ENCODE measurements at places on chromosomes 11 and 22. TPM values are rescaled to one million over a fixed set of nuclear protein-coding genes. Genes with fewer than 3 reads are reported as not detected.

Gene HTR3B
- total RNA-seq, result not detected

Gene OR52I1
- total RNA-seq, result not detected

Gene SCGB1D2
- total RNA-seq, result 0.48 TPM

Gene OR2D2
- not detected for total RNA-seq

Gene DAGLA
- total RNA-seq, result 6.2 TPM

Gene TMEM121B
- total RNA-seq, result 0.09 TPM

Gene HSD17B12
- total RNA-seq, result 70.5 TPM

Gene C11orf42
- not detected for total RNA-seq

Gene LPXN
- total RNA-seq, result 2.8 TPM

Gene OR52R1
- not detected for total RNA-seq

Gene LRRC74B
- total RNA-seq, result not detected

Gene GRAMD1B
- 22.3 TPM for total RNA-seq

Gene BRSK2
- total RNA-seq, result 6.3 TPM

Gene SLC1A2
- total RNA-seq, result 0.27 TPM

Gene MRGPRE
- total RNA-seq, result not detected

Gene APOA1
- total RNA-seq, result 0.40 TPM

Gene MRPL16
- 64.2 TPM for total RNA-seq

Gene OR56A1
- not detected for total RNA-seq

Gene NCF4
- 0.12 TPM for total RNA-seq

Gene BBOX1
- not detected for total RNA-seq

Gene ACRV1
- not detected for total RNA-seq

Gene C22orf42
- total RNA-seq, result not detected

Gene MAML2
- 3.5 TPM for total RNA-seq

Gene UBXN1
- total RNA-seq, result 119 TPM

Gene KRTAP5-6
- total RNA-seq, result not detected

Gene KIRREL3
- 9.8 TPM for total RNA-seq

Gene ENTHD1
- not detected for total RNA-seq

Gene TMEM132A
- total RNA-seq, result 91.4 TPM

Gene CKAP5
- total RNA-seq, result 59.2 TPM

Gene PATZ1
- 17.2 TPM for total RNA-seq

Gene OR8G5
- total RNA-seq, result not detected

Gene TSSK2
- not detected for total RNA-seq

Gene PARVG
- total RNA-seq, result not detected

Gene NRGN
- 9.7 TPM for total RNA-seq

Gene MS4A6A
- not detected for total RNA-seq

Gene FAM227A
- total RNA-seq, result 0.75 TPM

Gene SPDYC
- not detected for total RNA-seq

Gene DUSP18
- 5.4 TPM for total RNA-seq

Gene CCDC34
- 27.0 TPM for total RNA-seq

Gene NOX4
- total RNA-seq, result not detected

Gene ARL14EP
- total RNA-seq, result 14.5 TPM

Gene FOLR2
- not detected for total RNA-seq

Gene ACP2
- 26.7 TPM for total RNA-seq

Gene RTN4R
- total RNA-seq, result 12.4 TPM

All from A549 treated with Mapracorat at 1 μM for 4 hours (cell line).